ENCODE measurements at places on chromosomes 6 and 20.

DNA sequence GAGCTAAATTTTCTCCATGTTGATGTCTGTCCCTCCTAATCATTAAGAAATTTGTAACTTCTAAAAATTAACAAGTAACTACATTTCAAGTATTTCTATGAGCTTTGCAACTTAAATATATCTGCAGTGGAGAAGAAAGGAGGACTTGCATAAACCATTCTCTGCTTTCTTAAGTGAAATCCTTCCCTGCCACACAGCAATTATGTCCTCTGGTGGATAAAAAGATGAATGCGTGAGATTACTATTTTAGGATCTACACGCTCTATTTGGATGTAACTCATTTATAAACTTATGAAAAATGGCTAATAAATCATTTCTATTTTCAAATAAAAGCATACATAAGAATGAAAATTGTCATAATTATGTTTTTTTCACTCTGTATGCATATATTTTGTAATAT, 338.0 kb upstream of the PTCHD4 start:
- no peak for DNase-seq

DNA sequence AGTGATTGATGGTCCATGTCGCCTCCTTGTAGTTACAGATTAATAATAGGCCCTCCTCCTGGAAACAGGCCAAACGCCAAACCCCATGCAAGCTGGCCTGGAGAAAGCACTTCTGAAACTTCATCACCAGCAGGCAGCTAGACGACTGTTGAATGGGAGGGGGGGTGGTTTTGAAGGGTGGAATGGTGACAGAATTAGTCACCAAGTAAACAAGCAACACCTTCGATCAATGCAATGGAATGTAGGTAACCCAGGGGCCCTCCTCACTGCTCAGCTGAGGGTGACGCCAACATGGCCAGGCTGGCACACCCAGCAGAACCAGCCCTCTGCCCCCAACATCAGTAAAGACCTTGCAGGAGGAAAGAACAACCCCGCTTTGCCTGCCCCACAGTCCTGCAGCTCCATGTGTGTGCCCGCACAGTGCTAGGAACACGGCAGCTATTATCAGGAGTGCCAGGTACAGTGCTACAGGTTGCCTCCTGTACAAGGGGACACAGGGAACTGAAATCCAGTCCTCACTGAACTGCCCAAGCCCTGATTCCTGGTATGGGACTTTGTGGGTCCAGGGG, 2.7 kb downstream of the BCAS1 start:
- DNase-seq = peak; percentile 29

- DNase-seq = no peak
Observed at GRCh38 chr20:20317621-20318364, 50.1 kb upstream of the INSM1 start.

GRCh38 chr6:81067057-81067456, 685.4 kb downstream of the TENT5A start:
- DNase-seq = no peak

DNA sequence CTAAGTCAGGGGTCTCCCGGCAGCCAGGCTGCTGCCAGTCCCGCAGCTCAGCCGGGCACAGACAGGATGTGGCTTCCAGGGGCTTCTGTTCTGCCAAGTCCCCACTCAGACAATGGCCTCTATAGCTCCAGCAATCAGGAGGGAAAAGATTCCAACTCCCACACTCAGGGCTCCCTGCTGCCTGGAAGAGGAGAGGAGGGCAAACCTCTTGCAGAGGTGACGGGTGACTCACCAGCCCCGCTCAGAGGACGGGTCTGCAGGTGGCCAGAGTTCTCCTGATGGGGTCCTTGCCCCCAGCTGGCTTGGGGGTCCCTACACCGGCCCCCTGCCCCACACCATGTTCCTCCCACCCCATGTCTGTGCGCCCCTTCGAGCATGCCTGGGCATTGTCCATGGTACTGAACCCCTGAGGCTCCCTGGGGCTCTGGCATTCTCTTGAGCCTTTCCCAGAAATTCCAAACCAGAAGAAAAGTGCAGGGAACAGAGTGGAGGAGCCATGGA, 32.6 kb downstream of the NTSR1 start:
- DNase-seq = no peak

- DNase-seq = no peak
Observed at GRCh38 chr6:44531442-44532015, 144.0 kb downstream of the CDC5L start.

- DNase-seq = no peak
Observed at GRCh38 chr6:1389369-1390132, at the start of gene FOXF2. Gene FOXF2, plus strand, starts transcription at chr6:1389576. Its CDS starts 372 bp downstream, at chr6:1389948.

DNA sequence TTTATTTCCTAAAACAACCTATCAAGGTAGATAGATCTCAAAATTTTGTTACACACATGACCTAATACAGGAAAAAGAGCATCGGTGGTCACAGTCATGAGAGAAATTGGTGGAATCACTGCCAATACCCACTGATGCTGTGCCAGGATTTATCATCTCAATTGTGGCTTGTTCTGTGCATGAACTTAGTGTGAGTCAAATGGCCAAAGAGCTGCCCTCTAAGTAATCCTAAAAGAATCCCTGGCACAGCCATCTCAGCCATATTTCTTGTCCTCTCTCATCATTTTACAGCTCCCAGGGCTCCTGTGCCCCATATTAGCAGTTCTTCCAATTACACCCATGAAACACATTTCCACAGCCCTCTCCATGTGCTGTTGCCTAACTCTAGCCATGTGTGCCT, 6.1 kb downstream of the GSTA5 start:
- no peak for DNase-seq

GRCh38 chr20:4063631-4064030, 48.3 kb upstream of the RNF24 start:
- no peak for DNase-seq

DNA sequence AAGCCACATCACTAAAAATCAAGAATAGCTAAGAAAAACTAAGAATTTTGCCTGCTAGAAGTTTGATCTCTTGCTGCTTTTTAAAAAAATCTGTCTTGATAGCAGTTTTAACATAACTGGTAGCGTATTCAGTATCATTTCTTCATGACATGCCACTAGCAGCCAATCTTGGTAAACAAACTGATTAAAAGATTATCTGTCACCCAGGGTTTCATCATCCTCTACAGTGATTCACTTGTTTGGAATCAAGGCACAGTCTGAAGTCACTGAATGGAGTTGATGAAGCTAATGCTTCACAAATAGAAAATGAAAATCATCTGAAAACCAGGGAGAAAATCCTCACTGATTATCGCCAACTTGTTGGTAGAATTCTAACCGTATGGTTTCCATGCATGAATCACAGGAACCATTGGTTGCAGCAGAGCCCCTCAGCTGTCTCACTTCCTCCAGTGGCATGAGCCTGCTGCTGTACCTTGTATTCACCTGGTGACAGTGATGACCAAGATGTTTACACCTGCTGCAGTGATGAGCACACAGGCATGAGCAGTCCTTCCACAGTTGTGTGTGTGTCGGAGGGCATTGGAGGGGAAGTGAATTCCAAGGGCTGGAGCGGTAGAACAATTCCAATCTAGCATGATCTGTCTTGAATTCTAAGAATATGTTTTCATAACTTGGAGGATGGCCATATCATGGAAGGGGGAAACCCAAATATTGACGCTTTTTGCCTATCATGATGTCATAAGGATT, 275.0 kb downstream of the KHDC1L start:
- no peak for DNase-seq

DNA sequence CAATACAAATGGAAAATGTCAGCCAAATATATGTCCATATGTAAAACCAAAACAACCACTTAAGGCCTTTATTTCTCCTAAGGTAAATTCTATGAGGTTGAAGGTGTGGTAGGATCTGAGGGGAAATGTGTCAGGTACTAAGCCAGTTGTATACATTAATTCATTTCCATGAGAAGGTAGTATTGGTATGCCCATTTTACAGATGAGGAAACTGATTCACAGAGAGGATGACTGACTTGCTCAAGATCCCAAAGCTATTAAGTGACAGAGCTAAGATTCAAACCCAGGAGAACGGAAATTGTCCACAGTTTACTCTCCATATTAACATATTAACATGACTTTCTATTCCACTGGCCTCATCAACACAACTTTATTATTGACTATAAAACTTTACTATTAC, 64.1 kb upstream of the MAP7 start:
- DNase-seq = no peak

GRCh38 chr6:19835605-19836004, 1.6 kb upstream of the ID4 start:
- no peak for DNase-seq

DNA sequence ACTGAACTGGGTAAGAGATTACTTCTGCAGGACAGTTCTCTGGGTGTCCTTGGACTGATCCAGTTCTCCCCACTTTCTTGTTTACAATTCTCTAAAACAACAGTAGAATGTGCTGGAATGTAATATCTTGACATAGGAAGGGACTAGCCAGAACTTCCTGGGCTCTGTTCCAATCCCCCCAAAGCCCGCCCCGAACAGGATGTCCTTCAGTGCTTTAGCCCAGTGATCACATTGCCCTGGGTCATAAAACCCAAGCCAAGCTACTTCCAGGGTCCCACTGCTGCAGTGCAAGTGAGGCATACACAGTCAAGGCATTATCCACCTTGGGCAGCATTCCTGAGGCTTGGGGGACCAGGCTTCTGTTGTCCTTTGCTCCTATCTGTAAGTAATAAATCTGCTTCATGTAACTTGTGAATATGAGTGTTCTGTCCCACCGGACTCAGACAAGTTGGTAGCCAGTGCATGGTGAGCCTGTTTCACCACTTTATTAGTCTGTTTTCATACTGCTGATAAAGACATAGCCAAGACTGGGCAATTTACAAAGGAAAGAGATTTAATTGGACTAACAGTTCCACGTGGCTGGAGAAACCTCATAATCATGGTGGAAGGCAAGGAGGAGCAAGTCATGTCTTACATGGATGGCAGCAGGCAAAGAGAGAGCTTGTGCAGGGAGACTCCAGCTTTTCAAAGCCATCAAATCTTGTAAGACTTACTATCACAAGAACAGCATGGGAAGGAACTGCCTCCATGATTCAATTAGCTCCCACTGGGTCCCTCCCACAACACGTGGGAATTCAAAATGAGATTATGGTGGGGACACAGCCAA, 23.5 kb downstream of the FITM2 start:
- DNase-seq = no peak

DNA sequence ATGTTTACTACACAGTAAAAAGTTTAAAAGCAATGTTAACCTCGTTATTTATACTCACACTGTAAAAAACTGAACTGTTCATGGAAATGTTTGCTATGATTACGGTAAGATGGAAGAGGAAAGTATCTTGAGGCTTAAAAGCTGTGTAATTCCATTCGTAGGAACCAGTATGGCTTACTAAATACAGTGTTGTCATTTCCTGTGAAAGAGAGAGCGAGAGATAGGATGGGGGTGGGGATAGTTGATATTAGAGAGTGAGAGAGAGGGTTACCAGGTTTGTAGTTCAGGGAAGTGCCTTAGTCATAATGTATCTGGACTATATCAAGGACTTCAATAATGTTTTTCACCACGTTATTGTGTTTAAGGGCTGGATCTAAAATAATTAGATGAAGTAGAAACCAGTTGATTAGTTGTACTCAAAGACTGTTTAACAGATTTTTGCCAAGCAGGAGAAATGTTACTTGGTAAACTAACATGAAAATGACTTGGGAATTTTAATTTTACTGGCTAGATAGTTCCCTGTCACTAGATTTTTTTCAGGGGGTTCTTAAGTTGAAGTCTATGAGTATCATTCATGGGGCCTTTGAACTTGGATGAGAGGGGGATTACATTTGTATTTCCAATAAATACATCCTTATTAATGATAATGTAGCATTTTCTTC, 30.4 kb downstream of the AFDN start:
- peak; percentile 43 for DNase-seq

DNA sequence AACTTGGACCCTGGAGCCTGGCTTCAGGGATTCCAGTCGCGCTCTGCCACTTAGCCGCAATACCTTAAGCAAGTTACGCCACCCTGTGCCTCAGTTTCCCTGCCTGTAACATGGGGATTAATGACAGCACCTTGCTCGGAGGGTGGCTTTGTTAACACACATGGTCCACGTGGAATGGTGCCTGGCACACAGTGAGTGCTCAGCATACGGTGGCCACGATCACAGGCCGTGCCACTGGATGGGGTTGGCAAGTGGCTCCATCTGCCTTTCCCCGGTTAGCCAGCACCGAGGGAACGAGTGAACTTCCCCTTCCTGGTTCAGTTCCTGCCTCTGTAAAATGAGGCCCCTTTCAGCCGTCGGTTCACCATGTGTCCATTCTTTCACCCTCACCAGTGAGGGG, 17.2 kb downstream of the C6orf132 start:
- no peak for DNase-seq

- DNase-seq = no peak
Observed at GRCh38 chr6:29567991-29568390, 8.5 kb upstream of the UBD start.

DNA sequence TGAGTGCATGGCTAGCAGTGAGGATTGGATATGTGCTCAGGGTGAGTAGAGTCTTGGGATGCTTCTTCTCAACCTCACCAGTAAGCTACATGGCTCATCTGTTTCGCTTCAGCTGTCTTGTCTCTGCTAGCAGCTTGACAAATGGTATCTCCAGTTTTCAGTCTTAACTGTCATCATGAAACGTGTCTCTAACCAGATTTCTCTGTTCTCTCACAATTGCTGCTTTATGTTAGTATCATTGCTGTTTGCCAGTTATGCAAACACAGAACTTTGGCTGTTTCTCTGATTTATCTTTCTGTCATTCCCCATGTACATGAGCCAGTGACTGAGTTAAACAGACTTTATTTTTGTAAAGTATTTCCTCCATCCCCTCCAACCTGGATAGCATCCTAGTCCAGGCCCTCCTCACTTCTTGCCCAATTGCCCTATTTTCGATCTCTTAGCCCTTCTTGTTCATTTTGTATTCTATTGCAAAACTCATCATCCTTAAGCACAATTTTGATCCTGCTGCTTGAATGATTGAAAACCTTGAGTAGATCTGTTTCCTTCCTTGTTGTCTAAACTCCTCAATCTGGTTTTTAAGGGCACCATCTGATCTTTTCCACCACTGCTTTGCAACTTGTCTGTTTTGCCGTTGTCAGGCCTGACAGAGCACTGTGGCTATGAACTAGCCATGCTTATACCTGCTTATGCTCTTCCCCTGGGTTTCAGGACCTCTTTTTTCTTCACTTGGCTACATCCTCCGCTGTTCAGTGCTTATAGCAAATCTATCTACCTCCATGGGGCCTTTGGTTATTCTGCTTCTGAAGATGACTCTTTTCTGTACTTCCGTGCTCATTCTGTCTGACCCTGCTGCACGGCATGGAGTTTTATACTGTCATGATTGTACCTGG, 37.7 kb upstream of the ADIG start:
- DNase-seq = no peak

DNA sequence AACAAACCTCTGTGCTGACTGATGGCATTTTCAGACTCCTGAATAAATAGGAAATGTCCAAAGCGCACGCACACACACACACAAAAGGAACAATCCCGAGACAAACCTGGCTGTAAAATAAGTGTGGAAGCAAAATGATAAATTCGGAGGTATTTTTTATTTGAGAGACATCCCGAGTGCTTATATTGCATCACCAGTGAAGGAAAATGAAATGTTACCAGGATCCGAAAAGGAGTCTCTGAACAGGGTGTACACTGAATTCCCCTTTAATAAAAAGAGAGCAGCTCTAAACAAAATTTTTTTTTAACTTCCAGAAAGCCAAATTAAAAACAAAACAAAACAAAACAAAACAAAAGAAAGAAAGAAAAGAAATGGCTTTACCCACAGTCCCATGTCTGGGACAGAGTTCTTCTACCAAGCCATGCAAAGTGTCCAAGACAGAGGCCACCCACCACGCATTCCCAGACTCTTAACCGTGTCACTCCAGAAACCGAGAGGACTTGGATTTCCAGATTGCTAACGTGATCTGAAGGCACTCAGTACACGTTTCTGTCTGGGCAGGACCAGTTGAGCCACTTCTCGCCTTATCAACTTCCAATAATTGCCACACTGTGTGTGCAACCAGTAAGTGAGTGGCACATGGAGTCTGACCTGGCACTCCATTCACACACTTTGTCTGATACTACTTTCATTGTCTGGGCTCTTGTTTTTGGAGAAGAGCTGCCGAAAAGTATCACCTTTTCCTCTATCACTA, 817 bp downstream of the ME1 start:
- DNase-seq = peak; percentile 27

All from NCI-H510A treated with DMSO at 0.1 percent for 48 hours (cell line).